Stimulated activated CD8-positive, alpha-beta memory T cell treated with anti-CD3 and anti-CD28 coated beads, Interleukin-4, amount 100 ng/mL, for 4 hours (primary cell): ENCODE measurements at places on chromosomes 1 and 21.

GRCh38 chr1:183493540-183494245 is 21.4 kb downstream of the SMG7 start:
- DNase-seq, result no peak

- DNase-seq, result no peak
These were observed 14.4 kb downstream of the CDK18 start for GRCh38 chr1:205518661-205519540.

GRCh38 chr1:233304489-233305102 is 9.1 kb upstream of the PCNX2 start:
- no peak for DNase-seq

DNA sequence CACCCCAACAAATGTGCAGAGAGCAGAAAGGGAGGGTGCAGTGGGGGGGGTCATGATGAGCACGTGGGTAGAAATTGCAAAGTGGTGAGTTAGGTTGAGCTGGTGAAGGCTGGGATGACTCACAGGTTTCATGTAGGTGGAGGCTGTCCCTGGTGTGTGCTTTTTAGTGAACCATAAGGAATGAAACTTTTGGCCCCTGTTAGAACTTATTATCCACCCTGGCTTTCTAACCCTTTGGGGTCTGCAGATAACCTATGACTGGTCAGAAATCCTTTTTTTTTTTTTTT is 46.9 kb downstream of the DOP1B start:
- no peak for DNase-seq

DNA sequence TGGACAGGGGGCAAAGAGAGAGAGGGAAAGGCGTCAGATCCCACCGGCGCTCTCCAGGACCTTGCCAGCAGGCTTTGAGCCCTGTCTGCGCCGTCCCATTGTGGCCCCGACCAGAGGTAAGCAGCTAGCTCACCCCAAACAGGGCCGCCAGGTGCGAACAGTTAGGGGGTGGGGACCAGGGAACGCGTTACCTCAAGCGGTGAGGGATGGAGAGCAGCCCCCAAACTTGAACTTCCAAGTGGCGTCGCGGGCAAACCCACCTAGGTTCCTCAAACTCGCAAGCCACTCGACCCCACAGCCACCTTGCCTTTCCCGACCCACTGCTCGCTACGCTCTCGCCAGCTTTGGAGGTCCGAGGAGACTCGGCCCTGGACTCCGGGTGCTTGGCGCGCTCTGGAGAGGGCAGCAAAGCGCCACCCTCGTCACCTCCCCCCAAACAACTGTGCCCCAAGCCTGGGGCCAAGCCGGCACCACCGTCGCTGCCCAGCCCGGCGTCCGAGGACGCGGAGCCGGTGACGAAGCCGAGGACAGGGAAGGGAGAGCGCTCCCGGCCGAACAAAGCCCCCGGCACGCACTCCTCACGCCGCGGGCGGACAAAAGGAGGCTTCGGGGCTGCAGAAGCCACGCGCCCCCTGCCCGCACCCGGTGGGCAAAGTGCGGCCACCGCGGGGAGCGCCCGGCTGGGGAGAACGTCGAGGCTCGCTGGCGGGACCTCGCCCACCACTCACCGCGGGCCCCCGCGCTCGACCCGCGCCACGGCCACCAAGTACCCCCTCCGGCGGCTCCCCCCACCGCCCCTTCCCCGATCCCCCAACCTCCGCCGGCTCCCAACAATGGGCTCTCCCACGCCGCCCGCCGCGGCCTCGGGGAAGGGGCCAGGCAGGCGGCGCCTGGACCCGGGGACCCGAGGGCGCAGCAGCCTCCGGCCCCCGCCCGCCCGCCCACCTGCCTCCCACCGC is 976 bp downstream of the SSBP3 start:
- no peak for DNase-seq

DNA sequence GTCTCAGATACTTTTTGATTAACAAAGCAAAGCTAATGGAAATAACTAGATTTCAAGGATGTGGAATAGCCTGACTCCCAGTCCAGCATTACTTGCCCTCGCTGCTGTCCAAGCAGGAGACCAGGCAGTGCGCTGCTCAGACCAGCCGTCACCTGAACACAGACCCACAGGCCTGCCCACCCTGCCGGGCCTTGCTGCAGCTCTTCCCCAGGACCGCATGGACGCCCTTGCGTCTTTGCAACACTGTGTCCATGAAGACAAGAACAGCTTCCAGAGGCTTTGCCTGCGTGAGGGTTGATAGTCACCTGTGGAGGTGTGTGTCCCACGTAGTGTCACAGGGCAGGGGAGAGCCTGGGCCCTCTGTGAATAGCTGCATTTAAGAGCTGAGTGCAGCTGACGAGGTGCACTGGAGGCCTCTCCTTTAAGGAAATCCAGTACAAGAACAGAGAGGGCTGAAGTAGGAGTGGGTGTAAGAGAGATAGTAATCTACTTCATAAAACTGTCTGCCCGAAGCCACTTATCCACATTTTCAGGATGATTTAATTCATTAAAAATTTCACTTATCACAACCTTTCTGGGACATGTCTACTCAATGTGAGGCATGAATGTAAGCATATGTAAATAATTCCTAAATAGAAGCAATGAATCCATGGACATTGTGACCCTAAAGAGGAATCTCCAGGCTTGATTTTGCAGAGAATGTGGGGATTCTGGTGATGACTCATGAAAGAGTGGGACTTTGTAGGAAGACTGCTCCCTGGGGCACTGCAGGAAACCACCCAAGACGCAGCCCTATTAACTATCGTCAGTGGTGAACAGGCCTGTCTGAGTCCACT is 176.2 kb upstream of the RAB4A start:
- DNase-seq, result no peak

DNA sequence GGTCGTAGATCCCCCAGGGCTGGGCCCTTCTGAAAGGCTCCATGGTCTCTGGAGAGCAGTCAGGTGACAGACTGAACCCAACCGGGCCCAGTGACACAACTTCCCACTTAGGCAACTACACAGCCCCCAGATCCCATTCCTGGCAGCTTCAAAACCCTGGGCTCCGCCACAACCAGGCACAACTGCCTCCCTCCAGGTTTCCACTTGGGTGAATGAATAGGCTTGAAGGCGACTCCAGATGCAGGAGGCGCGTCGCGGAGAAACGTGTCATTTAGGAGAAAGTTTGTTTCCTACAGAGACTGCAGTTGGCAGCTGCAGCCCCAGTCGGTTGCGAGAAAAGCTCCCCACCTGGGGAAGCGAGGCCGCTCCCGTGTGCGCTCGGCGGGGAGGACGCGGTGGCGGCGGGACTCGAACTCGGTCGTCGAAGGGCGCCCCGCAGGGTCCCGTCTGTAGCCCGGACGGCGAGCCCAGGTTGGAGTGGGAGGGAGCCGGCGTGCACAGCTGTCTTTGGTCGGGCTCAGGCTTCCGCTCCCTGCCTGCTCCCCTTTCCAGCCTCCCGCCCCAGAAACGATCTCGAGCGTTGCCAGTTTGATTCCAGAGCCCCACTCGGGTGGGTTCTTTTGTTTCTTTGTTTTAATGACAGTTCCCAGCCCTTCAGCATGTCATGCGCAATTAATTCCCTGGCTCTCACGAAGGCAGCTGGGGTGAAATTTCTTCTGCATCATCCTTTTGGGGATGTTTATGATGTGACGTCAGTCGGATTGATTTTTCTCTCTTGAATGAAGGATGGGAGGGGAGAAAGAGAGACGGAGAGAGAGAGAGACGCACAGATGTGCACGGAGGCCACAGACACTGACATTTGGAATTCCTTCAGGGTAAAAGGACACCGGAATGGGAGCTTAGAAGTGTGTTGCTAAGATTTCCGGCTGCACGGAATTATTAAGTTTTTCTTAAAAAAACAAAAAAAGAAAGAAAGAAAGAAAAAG is 862 bp upstream of the SGIP1 start:
- DNase-seq, result no peak

DNA sequence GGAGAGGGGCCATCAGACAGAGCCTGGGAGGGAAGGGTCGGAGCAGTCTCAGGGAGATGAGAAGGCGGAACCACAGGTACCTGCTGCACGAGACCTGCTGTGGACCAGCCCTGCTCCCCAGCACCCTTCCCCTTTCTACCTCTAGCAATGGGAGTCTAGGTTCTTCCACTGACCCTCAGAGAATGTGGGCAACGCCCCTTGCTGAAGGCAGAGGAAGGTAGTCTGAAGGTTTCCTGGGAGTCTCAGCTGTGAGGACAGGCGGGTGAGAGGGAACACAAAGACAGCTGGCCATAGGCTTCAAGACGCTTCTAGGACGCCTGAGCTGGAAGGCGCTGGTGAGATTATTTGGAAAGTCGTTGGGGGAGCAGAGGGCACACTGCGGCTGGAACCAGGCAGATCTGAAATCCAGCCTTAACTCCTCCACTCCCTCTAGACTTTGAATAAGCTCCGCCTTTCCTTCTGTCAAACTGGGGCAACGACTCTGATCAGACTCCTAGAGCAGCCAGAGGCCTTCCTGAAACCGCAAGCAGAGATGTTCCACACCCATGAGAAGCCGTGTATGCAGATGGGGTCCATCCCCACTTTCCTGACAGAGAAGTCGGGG is 18.1 kb downstream of the SLC45A3 start:
- DNase-seq, result no peak

DNA sequence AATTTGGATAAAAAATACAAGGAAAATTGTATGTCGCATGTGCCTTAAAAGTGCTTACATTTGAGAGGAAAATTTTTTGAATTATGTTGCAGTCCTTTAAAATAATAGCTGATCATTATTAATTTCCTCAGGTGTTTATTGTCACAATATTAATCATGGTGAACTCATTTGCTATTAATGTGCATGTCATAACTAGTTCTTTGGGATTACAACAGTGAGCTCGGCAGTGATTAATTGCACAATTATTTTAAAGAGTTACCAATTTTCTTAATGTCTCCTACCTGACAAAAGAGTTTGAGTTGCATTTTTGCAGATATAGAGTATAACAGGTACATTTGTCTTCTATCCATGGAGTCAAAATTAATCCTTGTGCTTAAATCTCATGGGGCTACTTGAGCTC is 854.3 kb downstream of the BRINP3 start:
- DNase-seq, result no peak

DNA sequence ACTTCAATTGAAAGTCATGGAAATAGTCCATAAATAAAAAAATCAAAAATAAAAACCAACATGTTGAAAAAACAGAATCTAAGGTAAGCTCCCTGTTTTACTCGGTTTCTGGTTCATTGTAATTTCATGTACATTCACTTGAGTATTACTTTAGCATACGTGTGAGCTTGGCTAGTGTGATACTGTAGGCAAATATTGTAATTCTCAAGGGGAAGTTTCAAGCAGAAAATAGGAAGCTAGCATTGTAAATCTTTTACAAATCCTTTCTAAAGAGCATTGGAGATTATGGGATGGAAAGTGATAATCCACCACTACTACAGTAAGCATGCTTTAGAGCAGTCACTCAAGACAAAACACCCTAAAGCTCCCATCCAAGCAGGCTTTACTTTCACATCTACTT is 3.3 kb upstream of the LPAR3 start:
- no peak for DNase-seq
